ENCODE measurements at places on chromosomes 7 and 10. TPM values are rescaled to one million over a fixed set of nuclear protein-coding genes. Genes with fewer than 3 reads are reported as not detected.

The PDE6C gene
- polyA plus RNA-seq, result 0.75 TPM

The SLC16A12 gene
- polyA plus RNA-seq, result 1.9 TPM

The GPR22 gene
- polyA plus RNA-seq, result not detected

The HNRNPH3 gene
- polyA plus RNA-seq, result 167 TPM

The ZC3HAV1L gene
- polyA plus RNA-seq, result 16.2 TPM

- DNase-seq, result no peak
Observed at GRCh38 chr7:18037609-18038008, 10.0 kb upstream of the PRPS1L1 start.

DNA sequence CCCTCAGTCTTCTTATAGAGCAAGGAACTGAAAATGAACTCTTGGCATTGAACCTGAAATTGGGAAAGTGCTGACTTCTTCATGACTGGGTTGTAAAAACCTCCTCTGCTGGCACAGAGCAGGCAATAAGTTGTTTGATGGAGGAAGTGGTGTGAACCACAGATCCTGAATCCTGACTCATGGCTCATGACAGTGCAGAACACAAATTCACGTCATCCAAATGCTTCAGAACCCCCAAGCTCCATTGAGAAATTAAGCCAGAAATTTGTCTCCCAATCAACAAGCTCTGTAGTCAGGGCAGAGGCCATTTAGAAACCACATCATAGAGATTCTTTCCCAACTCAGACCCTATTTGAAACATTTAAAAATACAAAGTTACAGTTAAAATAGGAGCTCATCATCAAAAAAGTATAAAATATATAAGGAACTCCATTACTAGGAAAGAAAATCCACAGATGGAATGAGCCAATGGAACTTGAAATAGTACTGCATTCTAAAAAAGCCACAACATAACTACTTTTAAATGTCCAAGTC, 10.3 kb upstream of the STK17A start:
- DNase-seq, result peak; percentile 13

DNA sequence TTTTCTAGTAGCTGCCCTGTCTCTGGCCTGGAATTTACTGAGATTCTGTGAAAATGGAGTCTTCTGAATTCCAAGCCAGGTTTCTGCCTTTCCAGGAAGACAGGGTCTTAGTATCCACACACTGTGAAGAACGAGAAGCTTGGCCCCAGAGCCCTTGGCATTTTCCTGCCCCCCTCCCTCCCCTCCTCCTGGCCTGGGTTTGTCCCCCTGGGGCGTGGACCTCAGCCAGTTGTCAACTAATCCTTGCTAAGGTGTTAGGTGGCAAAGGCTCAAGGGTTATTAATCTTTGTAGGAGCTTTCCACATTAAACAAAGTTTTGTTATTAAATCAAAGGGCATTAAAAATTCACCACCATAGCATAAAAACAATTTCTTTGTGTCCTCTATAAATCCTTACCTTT, 329.5 kb downstream of the RNLS start:
- DNase-seq, result no peak

- DNase-seq, result peak; percentile 44
Observed at GRCh38 chr7:141497391-141497790, 53.8 kb upstream of the AGK start.

GRCh38 chr10:43944381-43945093, 295.9 kb upstream of the ZNF32 start:
- no peak for DNase-seq

DNA sequence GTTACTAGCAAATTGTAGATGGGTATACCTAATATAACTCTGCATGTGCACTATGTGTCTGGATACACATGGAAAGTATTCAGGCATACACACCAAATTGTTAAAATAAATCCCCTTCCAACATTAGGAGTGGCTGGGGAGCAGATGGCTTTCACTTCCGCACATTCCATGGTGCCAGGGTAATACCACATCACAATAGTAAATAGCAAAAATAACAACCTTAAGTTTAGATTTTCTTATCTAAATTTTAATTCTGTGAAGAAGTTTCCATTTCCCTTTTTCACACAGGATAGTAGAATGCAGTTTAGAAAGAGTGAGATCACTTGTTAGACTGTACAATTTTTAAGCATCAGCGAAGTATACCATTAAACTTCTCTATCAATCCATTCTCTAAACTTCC, 5.8 kb upstream of the ALOX5 start:
- DNase-seq, result no peak

DNA sequence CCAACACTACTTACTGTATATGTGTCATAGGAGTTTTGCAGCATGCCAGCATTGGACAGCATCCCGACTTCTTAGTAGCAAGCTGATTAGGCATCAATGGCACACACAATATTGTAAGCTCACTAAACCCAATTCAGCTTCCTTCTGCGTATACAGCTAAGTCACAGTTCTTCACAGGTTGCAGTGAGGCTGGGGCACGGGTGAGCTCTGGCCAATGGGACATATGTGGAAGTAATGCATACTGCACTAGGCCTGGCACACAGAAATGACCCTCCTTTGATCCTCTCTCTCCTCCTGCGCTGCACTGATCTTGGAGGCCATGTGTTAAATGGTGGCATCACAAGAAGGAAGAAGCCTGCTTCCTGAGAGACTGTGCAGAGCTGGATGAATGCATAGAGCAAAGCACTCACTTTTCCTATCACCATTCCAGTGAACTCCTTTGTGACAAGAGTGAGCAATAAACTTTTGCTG, 11.9 kb downstream of the RAB11FIP2 start:
- no peak for DNase-seq

- no peak for DNase-seq
Observed at GRCh38 chr10:123069246-123069986, 60.6 kb downstream of the ACADSB start.

DNA sequence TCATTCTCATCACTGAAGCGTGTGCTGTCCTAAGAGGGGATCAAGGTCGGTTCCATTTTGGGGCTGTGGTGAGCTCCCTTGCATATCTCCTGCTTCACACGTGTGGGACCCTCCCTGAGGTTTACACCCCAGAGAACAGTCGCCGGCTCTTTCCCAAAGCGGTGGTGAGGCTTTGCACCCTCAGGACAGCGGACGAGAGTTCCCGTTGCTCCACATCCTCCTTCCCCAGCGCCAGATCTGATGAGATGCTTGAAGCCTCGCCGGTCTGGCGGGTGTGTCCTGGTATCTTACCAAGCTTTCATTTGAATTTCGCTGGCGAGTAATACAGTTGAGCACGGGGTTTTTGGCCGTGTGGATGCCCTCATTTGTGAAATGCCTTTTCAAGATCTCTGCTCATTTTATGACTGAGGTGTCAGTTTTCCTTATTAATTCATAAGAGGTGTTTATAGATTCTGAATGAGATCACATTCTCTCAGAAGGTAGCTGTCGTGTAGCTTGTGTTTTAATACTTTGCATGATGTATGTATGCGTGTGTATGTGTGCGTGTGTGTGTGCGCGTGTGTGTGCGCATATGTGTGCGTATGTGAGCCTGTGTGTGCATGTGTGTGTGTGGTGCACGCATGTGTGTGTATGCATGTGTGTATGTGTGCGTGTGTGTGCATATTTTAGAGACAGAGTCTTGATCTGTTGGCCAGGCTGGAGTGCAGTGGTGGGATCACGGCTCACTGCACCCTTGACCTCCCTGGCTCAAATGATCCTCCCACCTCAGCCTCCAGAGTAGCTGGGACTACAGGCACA, 30.7 kb downstream of the ELFN1 start:
- no peak for DNase-seq

DNA sequence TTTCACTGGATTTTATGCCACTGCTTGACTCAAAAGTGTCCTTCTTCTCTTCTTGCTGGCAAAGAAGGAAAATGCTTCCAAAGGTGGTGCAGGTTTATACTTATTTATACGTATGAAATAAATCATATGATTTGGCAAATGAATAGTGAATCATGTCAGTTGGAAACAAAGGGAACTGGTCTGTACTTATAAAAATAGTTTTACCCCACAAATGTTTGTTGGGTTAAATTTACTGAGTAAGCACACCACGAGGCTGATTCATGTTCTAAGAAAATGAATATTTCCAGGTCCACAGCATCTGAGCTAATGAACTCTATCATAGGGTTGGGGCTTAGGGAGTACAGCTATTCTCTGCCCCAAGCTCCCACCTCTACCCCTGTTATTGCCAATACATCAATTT, 232.2 kb downstream of the TRIL start:
- DNase-seq, result no peak

DNA sequence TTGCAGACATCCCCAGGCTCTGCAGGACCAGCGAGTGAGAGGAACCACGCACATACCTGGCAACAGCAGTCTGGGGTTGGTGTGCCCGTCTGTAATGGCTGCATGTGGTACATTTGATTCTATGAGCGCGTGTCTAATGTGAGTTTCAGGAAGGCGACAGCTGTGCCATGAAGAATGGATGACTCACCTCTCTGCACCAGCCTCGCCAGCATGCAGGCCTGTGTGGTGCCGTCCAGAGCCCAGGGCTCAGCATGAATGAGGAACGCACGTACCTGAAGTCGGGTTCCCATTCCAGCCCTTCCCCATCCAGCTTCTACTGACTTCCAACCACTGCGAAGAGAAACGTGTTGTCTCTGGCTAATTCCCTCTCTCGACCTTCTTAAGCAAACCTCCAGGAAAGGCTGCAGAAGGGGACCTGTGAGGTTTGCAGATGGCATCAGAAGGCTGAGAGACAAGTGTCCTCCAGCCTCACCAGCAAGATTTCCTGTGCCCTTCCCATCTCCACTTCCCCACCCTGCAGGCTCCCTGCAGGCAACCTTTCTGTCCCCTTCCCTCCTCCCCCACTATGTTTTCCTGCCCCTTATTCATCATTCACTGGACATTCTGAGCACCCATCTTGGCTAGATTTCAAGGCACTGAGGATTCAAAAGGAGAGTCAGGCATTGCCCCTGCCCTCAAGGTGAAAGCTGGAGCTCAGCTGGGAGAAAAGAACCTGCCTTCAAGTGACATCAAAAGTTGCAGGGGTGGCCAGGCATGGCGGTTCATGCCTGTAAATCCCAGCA, 54.3 kb downstream of the ASB13 start:
- no peak for DNase-seq

DNA sequence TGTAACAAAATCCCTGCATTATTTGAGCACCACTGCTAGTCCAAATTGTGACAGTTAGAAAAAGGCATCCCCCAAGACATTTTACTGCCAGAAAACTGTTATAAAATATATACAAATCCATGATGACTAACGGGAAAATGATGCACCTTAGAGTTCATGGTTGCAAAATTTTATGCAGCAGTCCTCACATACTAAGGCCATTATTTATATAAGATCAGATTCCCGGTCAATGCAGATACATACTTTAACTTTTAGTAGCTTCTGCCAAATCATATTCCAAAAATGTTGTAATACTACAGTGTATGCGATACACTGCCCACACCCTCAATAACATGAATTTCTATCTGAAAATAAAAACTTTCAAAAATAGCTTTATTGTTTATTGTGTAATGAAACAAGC, 239.9 kb upstream of the ZNF32 start:
- DNase-seq, result no peak

DNA sequence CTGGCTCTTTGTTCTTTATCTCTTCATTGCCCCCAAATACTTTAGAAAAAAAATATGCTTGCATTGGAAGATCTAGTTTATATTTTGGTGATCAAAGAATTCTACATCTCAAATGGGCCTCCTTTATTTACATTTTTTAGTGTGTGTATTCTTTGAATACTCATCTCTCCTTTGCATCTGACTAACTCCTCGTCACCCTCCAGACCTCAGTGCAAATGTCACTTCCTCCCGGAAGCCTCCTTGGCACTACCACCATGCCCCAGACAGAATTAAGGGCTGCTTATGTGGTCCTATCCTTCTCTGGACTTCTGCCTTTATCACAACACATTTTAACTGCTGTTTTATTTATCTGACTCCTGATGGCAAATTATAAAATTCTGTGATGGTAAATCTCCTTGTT, 52.0 kb upstream of the PPP1R3C start:
- no peak for DNase-seq

- no peak for DNase-seq
Observed at GRCh38 chr7:522071-522950, 2.7 kb upstream of the PDGFA start.

DNA sequence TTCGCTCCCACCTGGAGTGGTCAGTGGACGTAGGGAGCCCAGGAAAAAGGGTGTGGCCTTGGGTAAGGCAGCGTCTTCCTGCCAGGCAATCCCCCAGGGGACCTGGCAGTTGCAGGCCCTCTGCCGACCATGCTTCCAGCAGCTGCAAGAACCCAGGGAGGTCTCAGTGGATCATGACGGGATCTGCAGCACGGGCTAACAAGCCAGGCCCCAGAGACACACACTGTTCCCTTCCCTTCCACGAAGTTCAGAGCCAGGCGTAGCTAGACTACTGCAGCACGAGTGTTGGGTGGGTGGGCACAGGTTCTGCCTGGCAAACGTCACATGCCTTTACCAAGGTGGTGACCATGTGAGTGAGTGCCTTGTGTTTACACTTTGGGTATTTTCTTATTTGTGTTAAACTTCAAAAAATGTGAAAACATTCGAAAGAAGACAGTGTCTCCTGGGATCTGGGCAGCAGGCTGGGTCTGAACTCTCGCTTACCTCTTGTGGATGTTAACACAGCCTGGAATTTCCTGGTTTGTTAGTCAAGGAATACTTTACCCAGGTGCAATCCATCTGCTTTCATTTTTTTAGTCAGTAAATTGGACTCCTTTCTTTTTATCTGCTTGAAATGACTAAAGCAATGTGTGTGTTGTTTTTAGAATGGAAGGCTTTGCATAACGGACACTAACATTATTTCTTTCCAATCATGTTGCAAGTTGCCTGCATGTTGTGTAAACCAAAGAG, 48.2 kb upstream of the VIPR2 start:
- no peak for DNase-seq

DNA sequence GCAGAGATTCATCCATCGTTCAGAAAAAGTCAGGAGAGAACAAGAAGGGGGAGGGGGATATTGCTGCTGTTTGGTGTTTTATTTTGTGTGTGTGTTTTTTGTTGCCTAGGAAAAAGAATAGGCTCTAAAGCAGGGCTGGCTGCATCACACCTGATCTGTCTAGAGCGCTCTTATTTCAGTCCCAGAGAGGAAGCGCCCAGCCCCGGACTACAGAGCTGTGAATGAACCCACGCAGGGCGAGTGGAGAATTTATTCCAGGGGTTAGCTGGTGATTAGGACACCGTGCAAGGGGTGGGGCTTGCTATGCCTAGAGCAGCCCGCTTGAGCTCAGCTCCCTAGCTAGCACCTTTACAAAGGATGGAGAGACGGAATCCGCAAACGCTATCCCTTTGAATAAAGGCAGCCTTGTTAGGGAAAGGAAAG, 621 bp upstream of the FAM13C start:
- peak; percentile 74 for DNase-seq

GRCh38 chr10:35493196-35494118, 111.7 kb upstream of the GJD4 start:
- DNase-seq, result no peak

- no peak for DNase-seq
Observed at GRCh38 chr10:4016214-4016740, 231.3 kb upstream of the KLF6 start.

Measured in hindlimb muscle (tissue), 1 donor.